ENCODE measurements at places on chromosomes 12 and 14.
A peak's percentile ranks its signal among the peaks of the same experiment; 100 is the strongest.

GRCh38 chr12:49131894-49132461 lies 783 bp upstream of the TUBA1B start:
- no peak for DNase-seq

GRCh38 chr14:68396461-68396860 lies 396.4 kb downstream of the ZFP36L1 start:
- DNase-seq: no peak

DNA sequence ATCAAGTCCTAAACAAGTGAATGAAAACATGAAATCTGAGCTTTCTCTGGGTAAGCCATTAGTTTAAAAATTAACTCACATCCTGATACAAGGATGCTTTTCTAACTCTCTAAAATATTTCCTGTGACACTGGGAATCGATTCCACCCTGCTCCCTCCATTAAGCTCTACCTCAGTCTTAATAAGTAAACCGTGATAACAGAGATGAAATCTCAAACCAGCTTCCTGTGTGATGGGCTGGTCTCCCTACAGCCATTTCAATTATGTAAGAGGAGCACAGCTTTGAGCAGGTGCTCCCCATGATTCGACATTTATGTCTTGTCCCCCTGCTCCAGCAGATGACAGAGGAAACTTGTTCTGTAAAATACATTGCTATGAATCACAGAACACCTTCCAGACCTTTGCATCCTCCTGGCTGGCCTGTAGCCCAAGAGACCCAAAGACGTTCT lies 59.0 kb downstream of the GAS2L3 start:
- no peak for DNase-seq

DNA sequence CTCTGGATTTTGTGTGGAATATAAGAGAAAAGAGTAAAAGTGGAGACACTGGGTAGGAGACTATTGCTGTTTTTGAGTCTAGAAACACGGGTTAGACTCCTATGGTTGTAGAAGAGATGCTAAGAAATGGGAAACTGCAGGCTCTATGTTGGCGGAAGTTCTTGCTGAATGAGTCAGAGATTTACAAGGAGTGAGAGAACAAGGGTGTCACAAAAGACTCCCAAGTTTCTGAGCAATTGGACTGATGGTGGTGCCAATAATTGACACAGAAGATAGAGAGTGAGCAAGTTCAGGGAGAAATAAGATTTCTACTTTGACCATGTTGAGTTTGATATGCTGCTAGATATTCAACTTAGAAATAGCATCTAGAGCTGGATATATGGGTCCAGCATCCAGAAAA lies 2.6 kb upstream of the PRKD1 start:
- DNase-seq: no peak

- DNase-seq: no peak
Observed at GRCh38 chr14:81402123-81402495, 2.0 kb upstream of the STON2 start.

- DNase-seq: no peak
Observed at GRCh38 chr14:102445066-102445465, 64.5 kb downstream of the ANKRD9 start.

DNA sequence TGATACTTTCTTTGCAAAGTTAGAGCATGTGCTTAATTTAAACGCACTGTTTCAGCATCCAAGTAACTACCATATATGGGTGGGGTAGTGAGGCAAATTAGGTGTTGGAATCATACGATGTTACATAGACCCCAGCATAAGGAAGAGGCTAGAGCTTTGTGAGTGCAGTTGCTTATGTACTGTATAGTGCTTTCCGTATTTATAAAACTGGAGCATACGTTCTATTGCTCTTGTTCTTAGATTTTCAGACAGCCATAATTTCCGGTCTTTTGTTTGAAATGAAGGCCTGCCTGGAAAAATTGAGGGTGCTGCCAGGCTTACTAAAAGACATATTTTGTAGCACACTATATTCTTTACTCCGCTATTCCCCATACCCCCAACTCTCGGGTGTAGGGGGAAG lies 335.7 kb downstream of the FOXG1 start:
- no peak for DNase-seq

DNA sequence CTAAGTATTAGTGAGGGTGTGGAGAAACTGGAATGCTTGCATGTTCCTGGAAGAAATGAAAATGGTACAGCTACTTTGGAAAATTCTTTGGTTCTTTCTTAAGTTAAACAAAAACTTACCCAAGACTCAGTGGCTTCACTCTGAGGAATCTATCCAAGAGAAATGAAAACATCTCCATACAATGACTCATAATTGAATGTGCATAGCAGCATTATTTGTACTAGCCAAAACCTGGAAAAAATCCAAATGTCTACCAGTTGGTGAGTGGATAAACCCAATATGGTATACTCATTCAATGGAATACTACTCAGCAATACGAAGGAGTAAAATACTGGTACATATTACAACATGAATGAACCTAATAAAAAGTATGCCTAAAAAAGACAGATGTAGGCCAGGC lies 18.0 kb upstream of the CRACR2A start:
- no peak for DNase-seq

DNA sequence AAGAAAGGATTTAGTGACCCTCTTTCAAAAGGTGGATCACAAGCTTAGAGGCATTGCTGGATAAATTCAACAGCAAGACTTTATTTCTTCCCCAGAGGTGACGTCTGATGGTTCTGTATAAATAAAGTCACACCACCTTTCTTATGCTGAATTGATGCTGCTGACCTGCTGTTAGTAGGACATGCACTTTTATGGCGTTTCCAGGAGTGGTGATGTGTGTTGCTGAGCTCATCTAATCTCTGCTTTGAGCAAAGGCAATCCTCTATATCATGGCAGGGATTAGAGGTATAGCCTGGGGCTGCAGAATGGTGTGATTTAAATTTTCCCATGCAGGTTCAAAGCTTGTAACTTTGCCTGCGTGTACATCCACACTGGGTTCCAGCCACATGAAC lies 94.9 kb downstream of the ETV6 start:
- DNase-seq: no peak

DNA sequence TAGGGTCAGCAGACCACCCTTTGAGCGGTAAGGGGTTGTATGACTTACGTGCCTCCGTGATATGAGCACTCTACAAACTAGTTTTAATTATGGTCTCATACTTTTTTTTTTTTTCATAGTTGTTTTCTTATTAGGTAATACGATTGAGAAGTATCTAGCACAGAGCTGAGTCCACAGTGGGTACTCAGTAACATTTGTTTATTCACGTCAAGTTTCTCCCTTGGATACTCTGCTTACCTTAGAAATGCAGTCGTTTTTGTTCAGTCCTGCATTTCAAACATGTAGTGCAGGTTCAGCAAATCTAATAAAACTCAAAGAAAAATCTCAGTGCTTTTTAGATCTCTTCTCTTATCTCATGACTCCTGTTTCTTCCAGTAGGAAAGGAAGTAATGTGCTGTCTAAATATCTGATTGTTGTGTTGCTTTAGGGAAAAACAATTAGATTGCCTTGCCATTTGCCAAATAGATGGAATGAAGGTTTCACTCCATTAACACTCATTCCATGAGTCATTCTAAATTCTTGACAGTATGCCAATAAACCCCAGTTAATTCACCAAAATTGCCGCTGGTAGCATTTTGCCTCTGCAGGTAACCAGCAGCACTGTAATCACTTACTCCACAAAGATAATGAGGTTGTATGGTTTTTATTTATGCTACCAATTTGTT lies 118.9 kb downstream of the PTCSC3 start:
- no peak for DNase-seq

DNA sequence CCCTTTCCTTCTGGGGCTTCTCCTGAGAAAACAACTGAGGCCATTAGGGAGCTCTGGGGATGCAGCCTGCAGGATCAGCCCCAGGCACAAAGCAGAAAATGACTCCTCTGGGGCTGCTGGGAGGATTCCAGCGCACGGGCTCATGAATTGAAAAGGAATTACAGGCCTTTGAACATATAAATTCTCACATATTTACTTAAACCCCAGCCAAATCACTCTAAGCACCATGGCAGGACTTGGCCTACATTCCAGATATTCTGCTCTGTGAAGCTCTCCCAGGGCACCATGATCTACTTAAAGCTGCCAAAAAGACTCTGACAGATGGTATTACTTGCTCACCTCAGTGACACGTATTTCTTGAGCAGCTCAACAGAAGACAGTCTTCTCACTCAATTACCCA lies 87.2 kb downstream of the ZFC3H1 start:
- no peak for DNase-seq

DNA sequence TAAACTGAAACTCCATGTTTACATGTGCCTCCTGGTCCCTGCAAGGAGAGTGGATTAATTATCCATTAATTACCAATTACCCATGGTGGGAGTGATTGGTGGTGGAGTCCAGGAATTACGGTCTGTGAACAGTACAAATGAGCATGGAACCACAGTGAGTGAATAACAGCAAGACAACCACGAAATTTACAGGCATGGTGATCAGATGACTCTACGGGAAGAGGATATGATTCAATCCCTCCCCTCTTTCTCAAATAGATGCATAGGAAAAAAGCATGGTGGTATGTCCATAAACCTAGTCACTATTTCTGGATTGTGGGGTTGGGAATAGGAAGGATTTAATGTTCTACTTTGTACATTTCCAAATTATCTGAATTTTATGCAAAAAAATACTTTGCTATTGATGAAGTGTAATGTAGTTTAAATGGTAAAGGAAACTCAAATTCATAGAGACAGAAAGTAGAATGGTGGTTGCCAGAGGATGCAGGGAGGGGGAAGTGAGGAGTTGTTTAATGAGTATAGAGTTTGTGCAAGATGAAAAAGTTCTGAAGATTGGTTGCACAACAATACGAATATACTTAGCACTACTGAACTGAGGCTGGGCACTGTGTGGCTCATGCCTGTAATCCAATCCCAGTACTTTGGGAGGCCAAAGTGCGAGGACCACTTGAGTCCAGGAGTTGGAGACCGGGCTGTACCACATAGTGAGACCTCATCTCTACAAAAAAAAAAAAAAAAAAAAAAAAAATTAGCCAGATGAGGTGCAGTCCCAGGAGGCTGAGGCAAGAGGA lies 41.2 kb upstream of the C12orf75 start:
- no peak for DNase-seq

GRCh38 chr14:27587103-27587502 lies 989.3 kb upstream of the NOVA1 start:
- no peak for DNase-seq

- DNase-seq: no peak
Observed at GRCh38 chr12:95648990-95649791, 97.9 kb upstream of the USP44 start.

DNA sequence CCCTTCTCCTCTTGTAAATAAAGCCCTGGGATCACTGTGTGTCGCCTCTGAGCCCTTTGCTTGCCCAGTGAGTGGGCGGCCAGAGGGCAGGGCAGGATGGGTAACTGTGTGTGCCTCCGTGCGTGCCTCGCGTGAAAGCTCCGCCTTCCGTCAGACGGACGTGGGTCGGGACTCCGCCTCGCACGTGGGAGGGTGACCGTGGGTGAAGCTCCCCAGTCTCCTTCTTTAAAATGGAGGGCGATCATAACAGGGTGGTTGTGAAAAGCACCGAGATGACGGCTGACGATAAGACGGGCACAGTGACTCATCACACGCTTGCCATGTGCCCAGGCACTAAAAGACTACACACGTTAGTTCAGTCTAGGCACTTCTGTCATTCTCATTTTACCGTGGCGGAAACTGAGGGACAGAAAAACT lies 9.2 kb downstream of the PHB2 start:
- peak; percentile 83 for DNase-seq

DNA sequence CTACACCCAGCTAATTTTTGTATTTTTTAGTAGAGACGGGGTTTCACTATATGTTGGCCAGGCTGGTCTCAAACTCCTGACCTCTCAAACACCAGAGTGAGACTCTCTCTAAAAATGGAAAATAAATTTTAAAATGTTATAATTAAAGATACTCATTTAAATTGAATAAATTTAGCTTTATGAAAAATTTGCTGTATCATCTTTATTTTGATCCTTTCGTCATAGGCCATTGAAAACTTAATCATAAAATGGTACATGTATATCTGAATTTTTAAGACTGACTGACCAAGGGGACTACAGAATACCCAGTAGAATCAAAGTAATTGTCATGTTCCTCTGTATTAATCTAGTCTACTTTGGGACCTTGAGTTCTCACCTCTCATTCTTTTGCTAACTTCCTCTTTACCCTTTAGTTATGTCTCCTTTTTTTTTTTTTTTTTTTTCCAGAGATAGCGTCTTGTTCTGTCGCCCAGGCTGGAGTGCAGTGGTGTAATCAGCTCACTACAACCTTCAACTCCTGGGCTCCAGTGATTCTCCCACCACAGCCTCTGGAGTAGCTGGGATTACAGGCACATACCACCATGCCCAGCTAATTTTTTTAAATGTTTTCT lies 9.5 kb downstream of the RAB5B start:
- no peak for DNase-seq

- DNase-seq: no peak
Observed at GRCh38 chr12:113165521-113166450, 16.3 kb downstream of the CFAP73 start.

DNA sequence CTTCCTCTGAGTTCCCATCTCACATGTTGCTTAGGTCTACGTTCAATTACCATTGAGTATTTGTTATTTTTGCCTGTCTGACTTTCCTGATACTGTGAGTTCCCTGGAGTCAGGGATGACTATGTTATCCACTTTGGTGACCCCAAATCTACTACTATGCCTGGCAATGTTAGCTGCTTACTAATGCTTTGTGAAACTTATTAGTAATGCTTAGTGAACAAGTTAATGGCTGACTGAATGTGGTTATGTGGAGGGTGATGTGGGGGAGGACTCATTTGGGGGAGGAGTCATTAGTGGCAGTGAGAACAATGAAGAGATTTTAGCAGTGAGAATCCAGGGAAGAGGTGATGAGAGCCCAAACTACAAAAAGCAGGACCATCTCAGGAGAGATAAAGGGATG lies 121.6 kb downstream of the KTN1 start:
- no peak for DNase-seq

DNA sequence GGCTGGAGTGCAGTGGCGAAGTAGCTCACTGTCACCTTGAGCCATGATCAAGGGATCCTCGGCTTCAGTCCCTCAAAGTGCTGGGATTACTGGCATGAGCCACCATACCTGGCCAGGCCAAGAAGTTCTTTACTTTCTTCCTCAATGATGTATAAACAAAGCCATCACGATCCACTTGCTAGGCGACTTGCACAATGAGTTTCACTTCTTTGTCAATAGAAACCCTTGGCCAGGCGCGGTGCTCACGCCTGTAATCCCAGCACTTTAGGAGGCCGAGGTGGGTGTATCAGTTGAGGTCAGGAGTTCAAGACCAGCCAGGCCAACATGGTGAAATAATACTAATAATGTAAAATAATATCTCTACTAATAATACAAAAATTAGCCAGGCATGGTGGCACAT lies 14.4 kb upstream of the SPSB2 start:
- DNase-seq: no peak
